ENCODE measurements at places on chromosomes 4 and X.

DNA sequence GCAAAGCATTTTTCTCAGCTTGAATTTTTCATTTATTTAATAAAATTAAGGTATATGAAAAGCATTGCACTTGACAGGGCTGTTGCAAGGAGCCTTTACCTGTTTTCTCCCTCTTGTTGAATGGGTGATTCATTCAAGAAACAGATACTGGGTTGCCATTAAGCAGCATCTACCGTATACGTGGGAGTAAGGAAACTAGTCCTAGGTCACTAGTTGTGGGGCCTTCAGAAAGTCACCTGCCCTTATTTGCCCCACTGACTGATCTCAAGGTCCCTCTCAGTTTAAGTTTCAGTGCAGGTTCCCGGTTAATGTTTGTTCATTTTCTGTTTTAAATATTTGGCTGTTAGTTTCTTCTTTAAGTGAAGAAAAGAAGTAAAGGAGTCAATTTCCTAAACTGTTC lies 34.0 kb downstream of the LHFPL1 start:
- DNase-seq = no peak

DNA sequence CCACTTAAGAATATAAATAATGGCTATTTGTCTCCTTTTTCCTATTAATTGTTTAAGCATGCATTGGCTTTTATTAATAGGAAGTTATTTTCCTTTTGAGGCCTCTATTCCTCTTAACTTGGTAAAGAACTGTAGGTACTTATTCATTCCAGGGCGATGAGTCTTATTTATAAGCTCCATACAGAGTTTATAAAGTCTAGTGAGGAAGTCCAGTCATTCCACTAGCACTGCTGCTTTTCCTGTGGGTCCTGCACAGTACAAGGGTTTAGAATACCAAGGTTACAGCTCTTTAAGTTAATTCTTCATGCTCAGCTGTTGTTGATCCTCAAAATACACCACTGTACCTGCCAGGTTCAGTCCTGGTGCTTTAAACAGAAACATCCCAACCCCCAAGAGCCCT lies 28.5 kb upstream of the WNK3 start:
- no peak for DNase-seq

GRCh38 chr4:19748519-19749479 lies 502.9 kb upstream of the SLIT2 start:
- DNase-seq = peak; percentile 75

GRCh38 chrX:39645178-39645895 lies 452.4 kb downstream of the BCOR start:
- DNase-seq = peak; percentile 70

DNA sequence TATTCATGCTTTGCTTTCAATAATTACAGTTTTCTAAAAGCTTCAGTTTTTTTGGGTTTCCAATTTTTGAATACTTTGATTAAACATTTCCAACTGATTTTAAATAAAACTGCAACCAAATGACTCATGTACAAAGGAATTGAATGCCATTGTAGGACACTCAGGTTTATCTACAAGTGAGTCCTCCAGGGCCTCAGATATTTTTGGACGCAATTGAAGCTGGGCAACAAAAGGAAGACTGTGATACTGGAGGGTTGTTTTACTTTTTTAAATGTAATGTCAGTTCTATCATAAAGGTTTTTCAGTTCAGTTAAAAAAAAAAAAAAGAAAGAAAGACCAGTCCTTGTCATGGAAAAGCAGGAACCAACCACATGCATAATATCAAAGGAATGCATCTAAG lies 64.2 kb downstream of the MAGEA10 start:
- DNase-seq = peak; percentile 15

Data from astrocyte (in vitro differentiated cells and primary cell).